ENCODE measurements at places on chromosomes 1 and 21. TPM values are rescaled to one million over a fixed set of nuclear protein-coding genes. Genes with fewer than 3 reads are reported as not detected.

Gene BSND
- total RNA-seq: not detected

DNA sequence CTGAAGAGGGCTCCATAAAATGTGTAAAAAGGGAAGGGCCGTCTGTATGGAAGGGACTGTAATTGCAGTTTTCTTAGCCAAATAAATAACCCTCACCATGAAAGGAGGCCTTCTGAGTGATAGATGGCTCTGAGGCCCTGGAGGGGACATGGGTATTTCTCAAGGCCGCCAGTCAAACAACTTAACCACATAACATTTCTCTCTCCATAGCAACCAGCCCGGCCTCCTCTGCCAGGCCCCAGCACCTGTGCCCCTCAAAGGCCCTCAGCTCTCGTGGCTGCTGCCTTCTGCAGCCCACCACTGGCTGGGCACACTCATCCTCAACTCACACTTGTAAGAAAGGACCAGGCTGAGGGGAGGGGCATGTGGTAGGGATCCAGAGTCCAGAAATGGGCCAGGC lies 57.0 kb upstream of the GJB5 start:
- DNase-seq: no peak

GRCh38 chr21:30349572-30349971 lies 1.2 kb upstream of the KRTAP23-1 start:
- DNase-seq: no peak

Gene ZBTB8A
- 3.2 TPM for total RNA-seq

- no peak for DNase-seq
Observed at GRCh38 chr1:90800012-90800717, 83.1 kb upstream of the BARHL2 start.

- DNase-seq: no peak
Observed at GRCh38 chr1:38173157-38173831, 126.7 kb upstream of the POU3F1 start.

DNA sequence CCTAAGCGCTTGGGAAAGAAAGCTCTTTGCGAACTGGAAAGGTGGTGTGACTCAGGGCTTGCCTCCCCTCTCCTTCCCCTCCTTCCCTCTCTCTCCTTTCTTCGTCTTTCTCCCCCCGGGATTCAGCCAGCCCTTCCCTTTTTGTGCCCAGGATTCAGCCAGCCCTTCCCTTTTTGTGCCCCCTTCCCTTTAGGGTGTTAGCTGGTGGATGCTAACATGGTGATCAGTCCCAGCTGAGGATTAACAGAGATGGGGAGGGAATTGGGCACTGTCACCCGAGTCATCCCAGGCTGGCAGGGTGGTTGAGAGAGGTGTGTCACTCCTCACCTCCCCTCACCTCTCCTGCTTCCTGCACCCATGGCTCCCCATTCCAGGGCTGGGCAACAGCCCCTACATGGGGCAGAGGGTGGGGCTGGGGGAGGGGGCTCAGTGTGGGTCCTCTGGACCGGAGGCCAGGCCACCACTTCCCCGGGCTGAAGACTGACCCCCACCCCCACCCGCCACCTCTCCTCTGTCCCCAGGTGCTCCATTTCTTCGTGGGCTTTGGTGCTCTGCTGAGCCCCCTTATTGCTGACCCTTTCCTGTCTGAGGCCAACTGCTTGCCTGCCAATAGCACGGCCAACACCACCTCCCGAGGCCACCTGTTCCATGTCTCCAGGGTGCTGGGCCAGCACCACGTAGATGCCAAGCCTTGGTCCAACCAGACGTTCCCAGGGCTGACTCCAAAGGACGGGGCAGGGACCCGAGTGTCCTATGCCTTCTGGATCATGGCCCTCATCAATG lies 51.5 kb downstream of the ELK4 start:
- no peak for DNase-seq

GRCh38 chr1:228104526-228105269 lies 1.6 kb upstream of the C1orf35 start:
- DNase-seq: peak; percentile 64

Gene KCNQ4
- 0.96 TPM for total RNA-seq

DNA sequence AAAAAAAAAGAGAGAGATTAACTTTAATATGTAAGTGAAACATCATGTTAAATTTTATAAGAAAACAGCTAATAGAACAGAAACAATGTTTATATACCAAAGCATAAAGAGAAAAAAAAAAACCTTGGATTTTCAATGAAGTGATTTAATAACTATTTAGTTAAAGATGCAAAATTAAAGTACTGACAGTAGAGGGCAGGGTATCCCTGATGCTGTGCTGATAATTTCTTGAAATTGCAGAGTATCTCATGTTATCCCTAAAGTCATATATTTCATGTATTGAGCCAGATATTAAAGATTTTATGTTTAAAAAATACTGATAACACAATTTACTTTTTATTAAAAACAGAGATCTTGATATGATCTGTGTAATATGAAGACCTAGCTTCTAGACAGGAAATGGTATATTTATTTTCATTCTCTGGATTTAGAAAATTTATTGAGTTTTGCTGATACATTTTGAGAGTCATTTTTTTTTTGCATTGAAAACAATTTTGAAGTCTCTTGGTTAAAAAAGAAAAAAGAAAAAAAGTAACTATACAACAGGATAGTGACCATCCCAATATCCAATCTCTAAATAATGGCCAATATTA lies 273.2 kb downstream of the USP25 start:
- no peak for DNase-seq

GRCh38 chr1:118081387-118081786 lies 103.6 kb downstream of the SPAG17 start:
- DNase-seq: no peak

DNA sequence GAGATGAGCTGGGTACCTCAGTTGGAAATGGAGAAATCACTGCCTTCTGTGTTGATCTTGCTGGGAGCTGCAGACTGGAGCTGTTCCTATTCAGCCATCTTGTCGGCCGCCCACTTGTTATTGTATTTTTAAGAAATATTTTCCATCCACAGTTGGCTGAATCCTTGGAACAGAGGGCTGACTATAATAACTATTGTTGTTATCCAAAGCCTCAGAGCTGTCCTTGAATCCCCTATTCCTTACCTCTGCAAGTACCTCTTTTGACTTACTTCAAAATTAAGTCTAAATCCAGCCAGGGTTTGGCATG lies 44.1 kb upstream of the GRHL3 start:
- no peak for DNase-seq

DNA sequence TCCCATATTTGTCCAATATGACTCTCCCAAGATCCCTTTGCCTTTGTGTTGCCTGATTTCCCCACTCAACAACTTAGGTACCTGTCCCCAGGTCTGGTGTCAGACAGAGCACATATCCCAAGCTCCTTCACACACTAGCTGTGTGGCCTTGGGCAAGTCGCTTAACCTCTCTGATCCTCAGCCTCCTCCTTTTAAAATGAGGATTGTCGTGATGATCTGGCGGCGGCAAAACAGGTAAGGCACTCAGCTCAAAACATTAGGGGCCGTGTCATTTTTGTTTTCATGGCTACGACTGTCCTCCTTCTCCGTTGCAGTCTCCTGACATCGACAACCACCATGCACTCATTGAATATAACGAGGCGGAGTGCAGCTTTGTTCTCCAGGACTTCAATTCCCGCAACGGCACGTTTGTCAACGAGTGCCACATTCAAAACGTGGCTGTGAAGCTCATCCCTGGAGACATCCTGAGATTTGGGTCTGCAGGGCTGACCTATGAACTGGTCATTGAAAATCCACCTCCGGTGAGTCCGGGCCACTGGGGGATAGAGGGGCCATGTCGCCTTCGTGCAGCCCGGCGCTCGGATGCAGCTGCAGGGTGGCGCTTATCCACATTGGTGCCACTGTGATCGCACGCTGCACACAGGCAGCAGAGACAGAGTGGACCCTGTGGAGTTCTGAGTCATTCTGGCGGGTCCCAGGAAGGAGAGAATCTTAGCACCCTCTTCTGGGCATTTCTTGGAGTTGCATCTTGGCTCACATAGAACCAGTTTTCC lies 25.2 kb downstream of the FHAD1 start:
- DNase-seq: peak; percentile 33

DNA sequence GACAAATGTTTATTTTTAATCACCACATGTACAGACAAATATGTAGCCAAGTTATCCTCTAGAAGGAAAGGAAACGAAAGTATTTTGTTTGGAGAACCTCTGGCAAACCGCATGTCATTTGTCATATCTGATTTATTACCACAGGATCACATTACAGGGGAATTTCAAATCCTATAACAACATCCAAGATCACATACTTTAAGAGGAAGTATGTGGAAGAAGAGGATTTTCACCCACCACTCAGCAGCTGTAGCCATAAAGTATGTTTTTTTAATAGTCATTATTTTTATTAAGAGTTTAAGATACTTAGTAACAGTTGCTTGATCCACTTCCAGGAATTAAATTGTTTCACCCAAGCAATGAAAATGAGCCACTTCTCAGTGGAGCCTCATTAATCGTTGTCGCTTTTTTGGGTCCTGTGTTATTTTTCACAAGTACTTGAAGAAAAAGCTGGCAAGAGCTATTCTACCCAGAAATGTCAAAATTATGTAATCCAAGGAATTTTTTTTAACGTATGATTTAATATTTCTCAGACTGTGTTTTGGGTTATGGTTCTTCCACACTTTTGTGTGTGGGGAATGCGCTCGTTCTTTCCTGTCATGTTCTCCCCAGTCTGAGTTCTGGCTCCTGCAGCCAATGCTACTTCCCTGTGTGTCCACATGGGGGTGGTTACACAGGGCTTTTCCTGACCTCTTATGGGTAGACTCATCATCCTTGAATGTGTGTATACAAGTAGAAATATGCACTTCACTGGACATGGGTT lies 6.9 kb downstream of the SERTAD4 start:
- peak; percentile 46 for DNase-seq

Gene MTF2
- total RNA-seq: 9.3 TPM

Gene CSF1
- 22.6 TPM for total RNA-seq

- peak; percentile 87 for DNase-seq
Observed at GRCh38 chr1:67559222-67559700, 125.7 kb upstream of the GADD45A start.

- DNase-seq: no peak
Observed at GRCh38 chr1:107362468-107363140, 221.8 kb downstream of the NTNG1 start.

DNA sequence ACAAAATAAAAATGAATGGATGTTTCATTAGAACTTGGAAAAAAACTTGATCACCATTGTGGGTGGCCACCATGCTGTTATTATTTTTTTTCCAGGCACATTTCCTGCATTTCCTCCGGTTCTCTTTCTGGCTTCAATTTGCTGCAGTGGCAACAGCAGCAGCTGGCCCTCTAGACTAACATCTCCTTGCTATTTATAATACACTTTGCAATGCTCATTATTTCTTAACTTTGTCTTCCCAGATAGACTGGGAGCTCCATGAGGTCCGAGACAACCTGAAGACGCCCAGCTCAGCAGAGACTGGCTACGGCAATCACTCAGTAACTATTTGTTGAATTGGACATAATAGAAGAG lies 53.4 kb upstream of the ATP5PO start:
- no peak for DNase-seq

Gene KIAA1614
- total RNA-seq: 16.6 TPM

DNA sequence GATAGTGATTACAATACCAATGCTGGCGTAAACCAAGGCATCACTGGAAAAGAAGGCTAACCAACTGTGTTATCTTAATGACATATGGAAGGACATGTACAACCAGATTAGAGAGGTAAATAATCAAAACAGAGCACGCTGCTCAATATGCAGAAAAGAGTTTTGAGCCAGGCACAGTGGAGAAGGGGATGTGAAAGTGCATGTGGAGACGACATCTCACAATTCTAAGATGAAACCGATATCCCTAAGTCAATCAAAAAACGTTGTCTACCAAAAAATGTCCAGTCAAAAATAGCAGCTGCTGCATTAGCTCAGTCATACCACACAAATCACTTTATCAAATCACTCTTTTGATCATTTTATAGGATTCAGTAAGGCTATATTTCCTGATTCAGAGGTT lies 116.3 kb upstream of the OLIG2 start:
- DNase-seq: no peak

Gene SLC26A9
- total RNA-seq: 9.3 TPM

Gene KRTAP19-3
- not detected for total RNA-seq

Gene DMBX1
- total RNA-seq: not detected

Gene TMEM240
- 7.3 TPM for total RNA-seq

DNA sequence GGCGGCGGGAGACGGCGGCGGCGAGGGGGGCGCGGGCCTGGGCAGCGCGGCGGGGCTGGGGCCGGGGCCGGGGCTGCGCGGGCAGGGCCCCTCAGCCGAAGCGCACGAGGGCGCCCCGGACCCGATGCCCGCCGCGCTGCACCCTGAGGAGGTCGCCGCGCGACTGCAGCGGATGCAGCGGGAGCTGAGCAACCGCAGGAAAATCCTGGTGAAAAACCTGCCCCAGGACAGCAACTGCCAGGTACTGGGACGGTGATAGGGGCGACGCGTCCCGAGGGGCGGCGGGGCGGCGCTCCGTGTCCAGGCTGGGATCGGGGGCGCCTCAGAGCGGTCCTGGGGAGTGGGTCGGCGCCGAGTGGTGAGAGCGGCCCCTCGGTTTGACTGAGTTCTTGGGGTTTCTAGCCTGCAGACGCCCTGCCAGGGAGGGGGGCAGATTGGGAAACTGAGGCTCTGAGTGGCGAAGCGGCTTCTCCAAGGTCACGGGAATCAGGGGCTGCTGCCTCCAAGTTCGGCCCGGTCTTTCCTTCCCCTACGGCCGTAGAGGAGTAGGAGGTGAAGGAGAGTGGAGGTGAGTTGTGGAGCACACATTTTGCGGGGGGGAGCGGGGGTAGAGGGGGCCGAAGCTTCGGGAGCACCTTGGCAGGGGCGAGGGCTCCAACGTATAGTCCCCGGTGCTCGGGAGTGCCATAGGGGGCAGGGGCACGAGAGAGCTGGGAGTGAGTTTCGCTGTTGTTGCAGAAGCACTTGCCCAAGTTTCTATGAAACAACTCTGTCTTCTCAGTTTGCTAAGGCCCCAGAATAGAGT lies 508 bp downstream of the RAVER2 start:
- peak; percentile 66 for DNase-seq

Gene PCP4L1
- total RNA-seq: 0.21 TPM

Gene CYP4A11
- total RNA-seq: not detected

- DNase-seq: no peak
Observed at GRCh38 chr1:196660852-196661251, 9.0 kb downstream of the CFH start.

Gene LRRC41
- total RNA-seq: 39.8 TPM

GRCh38 chr1:67769633-67770256 lies 63.5 kb downstream of the GNG12 start:
- no peak for DNase-seq

DNA sequence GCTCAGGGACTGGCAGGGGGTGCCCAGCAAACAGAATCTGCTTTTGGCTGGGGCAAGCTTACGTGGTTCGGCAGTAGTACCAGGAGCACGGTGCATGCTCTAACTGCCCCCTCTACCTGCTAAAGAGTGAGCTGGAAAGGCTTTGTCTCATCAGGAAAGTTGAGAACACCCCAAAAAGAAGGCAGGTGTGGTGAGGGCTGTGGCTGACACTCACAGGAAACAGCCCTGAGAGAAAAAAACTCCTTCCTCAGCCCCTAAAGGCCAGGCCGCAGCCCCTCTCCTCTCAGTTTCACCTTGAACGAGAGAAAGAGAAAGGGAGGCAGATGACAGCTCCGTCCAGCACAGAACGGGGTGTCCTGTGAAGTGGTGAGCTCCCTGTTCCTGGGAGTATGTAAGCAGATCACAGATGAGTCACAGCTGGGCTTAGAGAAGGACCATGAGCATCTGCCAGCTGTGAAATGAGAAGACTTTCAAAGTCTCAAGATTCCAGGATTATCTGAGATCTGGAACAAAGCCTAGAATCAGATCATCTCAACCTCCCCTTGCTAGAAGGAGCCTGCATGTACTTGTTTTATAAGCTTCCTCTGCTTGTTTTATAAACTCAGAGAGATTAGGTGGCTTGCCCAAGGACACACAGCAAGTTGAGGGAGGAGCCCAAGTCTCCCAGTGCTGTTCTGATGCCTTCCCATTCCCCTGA lies 13.4 kb downstream of the LAPTM5 start:
- DNase-seq: no peak

Gene CLCA1
- total RNA-seq: not detected
